Activated naive CD8-positive, alpha-beta T cell treated with anti-CD3 and anti-CD28 coated beads, Interleukin-2, amount 50 U/mL, for 16 hours (primary cell): ENCODE measurements at places on chromosomes 12 and 14.

- no peak for DNase-seq
Measured at GRCh38 chr12:102465762-102466560, 14.4 kb downstream of the IGF1 start.

DNA sequence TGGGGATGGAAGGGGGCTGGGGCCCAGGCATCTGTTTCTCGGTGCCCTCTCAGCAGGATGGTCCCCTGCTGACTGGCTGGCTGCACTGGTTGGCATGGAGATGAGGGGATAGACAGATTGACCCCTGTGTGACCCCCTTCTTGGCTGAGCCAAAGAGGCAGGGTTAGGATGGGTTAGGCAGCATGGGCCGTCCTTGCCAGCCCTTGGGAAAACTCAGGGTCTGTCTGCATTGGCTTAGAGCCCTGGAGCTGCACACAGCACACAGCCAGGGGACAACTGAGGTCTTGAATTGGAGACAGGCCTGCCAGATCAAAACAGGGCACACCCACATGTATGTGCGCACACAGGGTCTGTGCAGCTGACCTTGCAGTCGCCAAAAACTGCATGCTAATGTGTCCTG, 11.2 kb upstream of the LRP1-AS start:
- DNase-seq, result no peak

DNA sequence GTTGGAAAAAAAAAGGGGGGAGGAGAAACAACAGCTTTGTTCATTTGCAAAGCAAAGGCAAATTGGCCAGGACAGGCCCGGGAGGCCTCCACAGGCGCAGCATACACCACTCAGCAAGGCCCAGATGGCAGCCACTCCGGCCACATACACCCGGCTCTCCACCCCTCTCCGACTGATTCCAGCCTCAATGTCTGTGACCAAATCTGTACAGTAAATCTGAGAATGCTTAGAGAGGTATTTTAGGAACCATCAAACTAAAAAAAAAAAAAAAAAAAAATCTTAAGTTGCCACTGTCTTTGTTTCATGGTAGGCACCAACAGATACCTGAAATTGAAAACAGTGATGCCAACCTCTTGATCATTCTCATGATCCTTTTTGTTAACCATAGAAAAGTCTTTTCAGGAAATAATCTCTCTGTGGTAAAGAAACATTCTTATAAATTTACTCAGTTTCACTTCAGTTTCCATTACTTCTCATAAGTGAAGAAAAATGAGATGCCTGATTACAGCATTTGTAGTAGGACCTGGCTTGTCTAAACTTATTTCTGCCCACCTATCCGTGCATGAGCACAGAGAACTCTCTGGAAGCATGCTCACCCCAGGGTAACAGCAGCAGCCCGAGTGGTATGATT, 20.2 kb downstream of the VPS37B start:
- no peak for DNase-seq

GRCh38 chr12:128872303-128872702, 19.0 kb downstream of the GLT1D1 start:
- no peak for DNase-seq

DNA sequence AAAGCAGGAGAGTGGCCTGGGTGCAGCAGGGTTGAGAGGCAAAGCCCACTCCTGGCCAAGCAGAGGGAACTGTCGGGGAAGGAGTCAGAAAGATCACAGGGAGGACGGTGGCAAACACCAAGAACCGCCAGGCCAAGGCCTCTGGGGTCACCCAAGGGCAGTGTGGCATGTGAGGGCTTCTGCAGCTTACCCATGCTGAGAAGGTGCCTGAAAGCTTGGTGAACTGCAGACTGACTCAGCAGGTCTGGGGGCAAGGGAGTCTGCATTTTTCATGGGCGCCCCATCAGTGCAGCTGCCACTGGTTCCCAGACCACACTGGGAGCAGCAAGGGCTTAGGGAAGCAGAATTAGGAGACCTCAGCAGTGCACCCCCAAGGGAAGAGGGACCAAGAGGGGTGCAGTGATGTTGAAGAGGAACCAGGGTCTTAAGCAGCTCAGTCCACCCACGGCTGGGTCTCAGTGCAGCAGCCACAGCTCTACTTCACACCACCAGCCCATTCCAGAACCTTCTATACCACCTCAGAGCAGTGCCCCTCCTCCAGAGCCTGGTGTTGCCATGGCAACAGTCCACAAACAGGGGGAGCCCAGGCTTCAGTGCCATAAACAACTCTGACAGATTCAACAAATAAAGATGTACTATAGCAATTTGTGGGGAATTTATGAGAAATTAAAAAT, 59.4 kb downstream of the ITPK1 start:
- no peak for DNase-seq

- no peak for DNase-seq
Measured at GRCh38 chr14:98633380-98633779, 638.6 kb downstream of the BCL11B start.

DNA sequence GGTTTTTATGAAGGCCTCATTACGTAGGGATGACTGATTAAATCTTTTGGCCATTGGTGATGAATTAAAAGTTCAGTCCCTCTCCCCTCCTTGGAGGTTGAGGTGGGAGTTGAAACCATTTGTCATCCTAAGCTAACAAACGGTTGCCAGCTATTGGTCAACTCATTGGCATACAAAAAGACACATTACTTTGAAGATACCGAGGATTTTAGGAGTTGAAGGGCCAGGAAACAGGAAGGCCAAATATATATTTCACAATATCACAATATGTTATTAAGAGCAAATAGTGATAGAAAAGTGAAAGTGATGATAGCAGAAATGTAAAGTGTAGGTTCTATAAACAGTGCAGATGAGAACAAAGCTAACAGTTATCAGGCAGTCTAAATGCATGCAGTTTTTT, 24.4 kb downstream of the RCOR1 start:
- no peak for DNase-seq

- DNase-seq, result no peak
Measured at GRCh38 chr14:105241641-105242040, 6.7 kb upstream of the BTBD6 start.

DNA sequence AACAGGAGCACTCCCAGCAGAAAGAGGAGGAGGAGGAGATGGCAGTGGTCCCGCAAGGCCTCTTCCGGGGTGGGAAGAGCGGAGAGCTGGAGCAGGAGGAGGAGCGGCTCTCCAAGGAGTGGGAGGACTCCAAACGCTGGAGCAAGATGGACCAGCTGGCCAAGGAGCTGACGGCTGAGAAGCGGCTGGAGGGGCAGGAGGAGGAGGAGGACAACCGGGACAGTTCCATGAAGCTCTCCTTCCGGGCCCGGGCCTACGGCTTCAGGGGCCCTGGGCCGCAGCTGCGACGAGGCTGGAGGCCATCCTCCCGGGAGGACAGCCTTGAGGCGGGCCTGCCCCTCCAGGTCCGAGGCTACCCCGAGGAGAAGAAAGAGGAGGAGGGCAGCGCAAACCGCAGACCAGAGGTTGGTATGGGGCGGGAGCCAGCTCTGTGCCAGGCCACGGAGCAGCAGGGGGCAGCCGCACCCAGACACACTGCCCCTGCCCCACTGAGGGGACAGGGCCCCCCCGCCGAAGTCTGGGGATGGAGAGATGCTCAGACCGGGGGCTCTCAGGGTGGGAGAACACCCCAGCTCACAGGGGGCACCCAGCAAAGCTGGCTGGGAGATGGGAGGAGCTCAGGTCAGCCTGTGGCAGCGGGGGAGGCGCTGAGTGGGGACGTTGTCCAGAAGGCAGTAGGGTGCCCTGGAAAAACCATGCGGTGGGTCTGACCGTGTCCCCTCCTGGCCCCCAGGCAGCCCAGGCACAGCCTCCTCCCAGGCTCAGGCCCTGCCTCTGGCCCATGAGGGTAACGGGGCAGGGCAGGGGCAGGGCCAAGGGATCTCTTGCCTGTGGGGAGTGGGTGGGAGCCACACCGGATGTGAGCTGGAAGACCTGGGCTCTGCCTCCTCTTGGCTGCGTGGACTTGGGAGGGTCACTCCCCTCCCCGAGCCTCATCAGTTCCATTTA, 9.8 kb downstream of the CHGA start:
- no peak for DNase-seq

- DNase-seq, result no peak
Measured at GRCh38 chr14:99274346-99275221, 2.6 kb upstream of the BCL11B start.

DNA sequence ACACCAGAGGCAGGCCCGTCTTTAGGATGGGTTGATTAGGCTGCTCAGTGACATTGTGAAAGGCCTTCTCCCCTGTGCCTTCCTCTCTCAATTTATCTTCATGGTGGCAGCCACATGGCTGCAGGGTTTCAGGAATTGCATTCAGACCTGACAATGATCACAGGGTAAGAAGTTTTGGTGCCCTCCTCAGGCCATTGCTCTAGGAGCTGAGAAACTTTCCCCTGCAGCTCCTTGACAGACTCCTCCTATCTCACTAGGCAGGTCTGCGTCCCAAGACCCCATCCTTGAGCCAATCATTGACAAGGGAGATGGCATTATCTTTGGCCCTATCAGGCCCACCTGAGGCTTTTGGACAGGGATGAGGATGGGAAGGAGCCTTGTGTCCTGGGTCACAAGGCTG, 57.4 kb upstream of the ANO4 start:
- DNase-seq, result no peak

GRCh38 chr12:110316861-110317260, 35.8 kb downstream of the ATP2A2 start:
- no peak for DNase-seq

DNA sequence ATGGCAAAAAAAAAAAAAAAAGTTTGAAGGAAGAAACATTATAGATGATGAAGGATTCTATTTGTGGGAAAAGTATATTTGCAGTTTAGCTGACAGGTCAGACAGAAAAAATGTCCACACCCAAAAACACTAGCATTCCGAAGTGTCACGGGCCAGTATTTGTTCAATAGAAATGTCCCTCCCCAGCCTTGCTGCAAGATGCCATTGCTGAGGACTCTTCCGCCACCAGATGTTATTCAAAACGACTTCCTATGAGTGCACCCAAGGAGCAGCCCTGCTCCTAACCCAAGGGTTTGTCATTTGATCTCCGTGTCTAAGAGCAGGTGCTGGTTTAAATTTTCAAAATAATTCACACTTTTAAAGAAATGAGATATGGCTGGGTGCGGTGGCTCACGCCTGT, 163.1 kb downstream of the GCH1 start:
- no peak for DNase-seq

GRCh38 chr12:87690236-87690810, 338.9 kb downstream of the C12orf50 start:
- DNase-seq, result no peak

DNA sequence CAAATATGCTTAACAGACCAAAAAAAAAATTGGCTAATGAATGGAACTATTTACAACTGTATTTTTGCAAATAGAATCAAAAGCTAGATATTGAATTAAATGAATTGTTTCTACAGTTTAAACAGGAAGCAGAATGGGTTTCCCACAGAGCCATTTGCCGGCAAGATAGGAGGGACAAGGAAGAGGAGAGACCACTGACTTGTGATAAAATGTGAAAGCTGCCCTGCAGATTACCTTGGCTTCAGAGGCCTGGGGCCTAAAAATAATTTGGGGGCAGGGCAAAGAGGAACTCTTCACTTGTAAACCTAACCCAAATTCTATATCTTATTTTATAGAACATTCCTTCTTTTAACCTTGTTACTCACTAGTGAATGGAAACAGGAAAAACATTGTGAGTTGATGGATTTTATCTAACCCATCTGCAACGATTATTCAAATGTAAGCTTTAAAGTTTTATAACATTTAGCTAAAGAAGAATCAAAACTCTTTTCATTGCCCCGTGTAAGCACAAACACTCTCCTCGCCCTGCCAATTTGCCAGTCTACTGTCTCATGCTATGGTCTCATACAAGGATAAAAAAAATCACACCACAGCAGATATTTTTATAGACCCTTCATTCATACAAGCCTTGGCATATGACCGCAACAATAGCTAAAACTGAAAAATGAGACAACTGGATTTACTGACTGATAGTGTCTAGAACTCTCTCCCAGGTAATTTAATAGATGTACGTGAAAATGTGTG, 49.5 kb upstream of the MDM1 start:
- no peak for DNase-seq

- DNase-seq, result no peak
Measured at GRCh38 chr12:109822951-109823411, 10.2 kb downstream of the TRPV4 start.

GRCh38 chr12:104263026-104263425, 40.5 kb upstream of the EID3 start:
- DNase-seq, result no peak

- no peak for DNase-seq
Measured at GRCh38 chr12:76444408-76444984, 96.3 kb upstream of the BBS10 start.
